Hematopoietic multipotent progenitor cell treated with erythropoietin and hydrocortisone succinate and interleukin-3 and kit ligand, for 8 days (in vitro differentiated cells): ENCODE measurements at places on chromosomes 4 and X.

DNA sequence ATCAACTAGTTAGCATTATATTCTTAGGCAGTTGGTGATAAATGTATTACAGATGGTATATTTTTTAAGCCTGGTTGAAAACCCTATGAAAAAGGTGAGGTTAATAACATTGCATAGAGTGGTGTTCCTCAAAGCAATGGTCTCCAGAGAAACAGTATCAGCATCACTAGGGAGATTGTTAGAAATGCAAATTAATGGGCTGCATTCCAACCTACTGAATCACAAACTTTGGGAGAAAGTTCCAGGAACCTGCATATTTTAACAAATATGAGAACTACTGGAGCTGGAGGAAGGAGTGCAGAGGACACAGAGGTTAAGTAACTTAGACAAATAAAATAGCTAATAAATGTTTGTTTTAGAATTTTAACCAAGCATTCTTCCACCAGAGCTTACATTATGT lies 166.9 kb upstream of the PCDH10 start:
- DNase-seq = no peak

GRCh38 chrX:25034889-25035288 lies 19.1 kb upstream of the ARX start:
- DNase-seq = no peak

GRCh38 chr4:18318682-18319388 lies 297.3 kb upstream of the LCORL start:
- no peak for DNase-seq

- DNase-seq = no peak
Measured at GRCh38 chrX:69046996-69047490, 118.2 kb downstream of the PJA1 start.
